ENCODE measurements at places on chromosomes 1 and 21.
A peak's percentile ranks its signal among the peaks of the same experiment; 100 is the strongest.

DNA sequence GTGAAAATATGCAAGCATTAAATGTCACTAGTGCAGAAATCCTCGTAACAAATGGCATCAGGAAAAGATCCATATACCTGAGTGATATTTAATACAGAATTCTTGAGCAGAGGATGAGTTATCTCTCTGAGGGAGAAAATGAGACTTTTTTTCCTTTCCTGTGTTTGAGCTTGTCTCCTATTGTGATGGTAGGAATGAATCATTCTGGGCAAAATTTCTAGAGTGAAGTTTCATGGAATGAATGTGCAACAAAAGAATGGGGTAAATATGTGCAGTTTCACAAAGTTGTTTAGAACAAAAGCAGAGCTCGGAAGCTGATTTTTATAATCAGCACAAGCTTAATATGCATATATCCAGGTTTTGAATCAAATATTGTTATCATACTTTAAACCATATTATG is 4.6 kb downstream of the CTPS1 start:
- DNase-seq = no peak

DNA sequence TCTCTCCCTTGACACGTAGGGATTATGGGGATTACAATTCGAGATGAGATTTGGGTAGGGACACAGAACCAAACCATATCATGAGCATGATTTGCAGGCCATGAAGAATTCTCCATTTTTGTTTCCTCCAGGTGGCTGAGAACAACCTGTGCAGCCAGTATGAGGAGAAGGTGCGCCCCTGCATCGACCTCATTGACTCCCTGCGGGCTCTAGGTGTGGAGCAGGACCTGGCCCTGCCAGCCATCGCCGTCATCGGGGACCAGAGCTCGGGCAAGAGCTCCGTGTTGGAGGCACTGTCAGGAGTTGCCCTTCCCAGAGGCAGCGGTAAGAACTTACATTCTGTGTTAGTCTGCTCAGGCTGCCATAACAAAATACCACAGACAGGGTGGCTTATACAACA is 9.7 kb downstream of the MX1 start:
- DNase-seq = no peak

DNA sequence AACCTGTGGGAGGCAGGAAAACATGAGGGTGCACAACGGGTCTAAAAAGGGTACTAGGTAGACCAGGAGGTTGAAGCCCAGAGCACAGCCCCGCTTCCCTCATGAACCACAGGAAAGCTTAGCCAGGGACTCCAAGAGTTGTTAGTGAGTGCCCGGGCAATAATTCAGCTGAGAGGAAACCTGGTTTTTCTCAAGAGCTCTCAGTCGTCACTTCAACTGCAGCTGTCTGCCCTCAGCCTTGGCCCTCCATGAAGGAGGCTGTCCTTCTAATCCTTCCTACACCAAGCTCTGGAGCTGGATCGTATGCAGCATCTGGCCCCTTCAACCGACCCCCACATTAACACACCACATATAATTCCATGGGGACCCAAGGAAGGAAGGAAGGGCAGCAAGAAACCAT is 77.0 kb upstream of the BACE2 start:
- no peak for DNase-seq

DNA sequence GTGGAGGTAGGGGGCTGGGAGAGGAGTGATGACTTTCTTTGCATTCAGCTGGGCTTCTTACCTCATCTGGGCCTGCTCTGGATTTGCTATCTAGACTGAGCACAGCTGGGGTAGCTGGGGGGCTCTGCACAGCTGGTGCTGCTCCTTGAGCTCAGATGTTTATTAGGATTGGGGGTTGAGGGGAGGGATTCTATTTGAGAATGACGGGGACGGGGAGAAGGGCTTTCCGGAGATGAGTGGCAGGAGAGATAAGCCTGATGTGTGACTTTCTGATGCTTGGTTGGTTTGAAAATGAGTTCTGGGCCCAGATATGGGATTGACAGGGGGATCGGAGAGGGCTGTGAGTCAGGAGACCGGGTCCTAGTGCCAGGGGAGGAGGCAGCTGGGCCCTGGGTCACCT is 146.1 kb upstream of the CSF3R start:
- no peak for DNase-seq

GRCh38 chr1:19363536-19364152 is 51.5 kb downstream of the SLC66A1 start:
- no peak for DNase-seq

DNA sequence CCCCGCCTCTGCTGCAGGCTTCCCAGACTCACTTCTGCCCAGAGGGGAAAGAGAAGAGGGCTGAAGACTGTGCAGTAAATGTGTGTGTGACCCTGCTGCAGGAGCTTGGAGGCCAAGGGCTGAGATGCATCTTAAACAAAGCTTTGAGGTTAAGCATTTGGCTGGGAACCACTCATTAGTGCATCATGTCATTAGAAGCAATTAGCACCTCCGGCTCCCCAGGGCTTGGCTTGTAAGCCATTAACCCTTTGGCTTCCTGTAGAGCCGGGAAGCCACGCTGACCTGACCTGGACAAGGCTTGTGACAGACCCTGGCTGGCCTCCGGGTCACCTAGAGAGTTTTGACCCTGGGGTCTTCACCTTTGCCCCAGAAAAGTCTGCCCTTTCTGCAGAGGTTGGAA is 77.0 kb downstream of the CSMD2 start:
- no peak for DNase-seq

DNA sequence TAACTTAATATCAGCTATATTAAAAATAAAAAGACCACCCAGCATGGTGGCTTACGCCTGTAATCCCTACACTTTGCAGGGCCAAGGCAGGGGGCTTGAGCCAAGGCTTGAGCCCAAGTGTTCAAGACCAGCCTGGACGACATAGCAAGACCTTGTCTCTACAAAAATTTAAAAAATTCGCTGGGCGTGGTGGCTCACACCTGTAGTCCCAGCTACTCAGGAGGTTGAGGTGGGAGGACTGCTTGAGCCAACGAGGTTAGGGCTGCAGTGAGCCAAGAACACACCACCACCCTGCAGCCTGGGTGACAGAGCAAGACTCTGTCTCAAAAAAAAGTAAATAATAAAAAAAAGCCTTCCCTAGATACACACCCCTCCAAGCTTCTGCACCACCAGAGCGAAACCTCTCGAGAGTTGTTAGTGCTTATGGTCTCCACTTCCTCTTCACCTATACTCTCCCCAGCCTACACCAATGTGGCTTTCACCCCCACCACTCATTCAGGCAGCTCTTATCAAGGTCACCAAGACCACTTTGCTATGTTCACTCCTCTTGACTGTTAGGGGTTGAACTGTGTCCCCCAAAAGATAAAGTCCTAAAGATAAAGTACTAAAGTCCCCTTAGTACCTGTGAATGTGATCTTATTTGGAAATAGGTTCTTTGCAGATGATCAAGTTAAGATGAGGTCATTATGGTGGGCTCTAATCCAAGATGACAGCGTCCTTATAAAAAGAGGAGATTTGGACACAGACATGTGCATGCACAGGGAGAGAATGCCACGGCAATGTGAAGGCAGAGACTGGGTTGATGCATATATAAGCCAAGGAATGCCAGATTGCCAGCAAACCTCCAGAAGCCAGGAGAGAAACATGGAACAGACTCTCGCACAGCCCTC is 6.8 kb upstream of the PPP1R15B start:
- no peak for DNase-seq

DNA sequence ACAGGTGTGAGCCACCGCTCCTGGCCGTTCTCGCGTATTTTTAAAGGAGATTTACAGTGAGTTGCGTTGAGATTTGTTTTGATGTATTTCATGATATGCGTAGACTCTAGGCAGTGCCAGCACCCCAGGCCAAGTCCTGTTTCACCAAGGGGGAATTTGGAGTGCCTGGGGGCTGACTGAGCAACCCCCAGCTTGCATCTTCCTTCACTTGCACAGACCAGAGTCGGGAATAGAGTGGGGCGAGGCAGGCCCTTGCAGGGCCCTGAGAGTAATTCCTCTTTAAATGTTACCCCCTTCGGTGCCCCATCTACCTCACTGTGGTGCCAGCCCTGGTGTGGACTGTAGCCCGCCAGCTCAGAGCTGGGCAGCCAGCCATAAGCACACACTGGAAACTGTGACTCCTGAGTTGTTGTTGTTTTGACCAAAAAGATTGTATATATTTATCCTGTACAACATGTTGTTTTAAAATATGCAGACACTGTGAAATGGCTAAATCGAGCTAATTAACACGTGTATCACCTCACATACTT is 269.5 kb downstream of the NPHP4 start:
- DNase-seq = no peak

GRCh38 chr1:192809307-192810252 is 741 bp downstream of the RGS2 start:
- peak; percentile 61 for DNase-seq

DNA sequence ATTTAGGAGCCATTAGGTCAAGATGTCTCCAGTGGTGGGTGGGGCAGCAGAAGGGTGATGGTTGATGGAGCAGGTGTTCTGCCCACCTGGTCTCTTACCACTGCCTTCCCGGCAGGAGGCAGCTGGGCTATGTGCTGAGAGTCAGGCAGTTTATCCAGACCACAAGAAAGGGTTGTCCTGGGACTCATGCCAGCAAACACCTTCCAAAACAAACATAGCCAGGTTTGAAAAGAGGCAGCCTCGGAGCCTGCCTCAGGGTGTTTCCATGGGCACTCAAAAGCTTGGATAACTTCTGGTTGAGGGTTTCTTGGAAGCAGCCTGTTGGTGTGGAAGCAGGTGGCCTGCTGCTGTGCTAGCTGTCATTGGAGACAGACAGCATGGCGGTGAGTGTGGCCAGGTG is 187.2 kb downstream of the PCP4 start:
- DNase-seq = no peak

DNA sequence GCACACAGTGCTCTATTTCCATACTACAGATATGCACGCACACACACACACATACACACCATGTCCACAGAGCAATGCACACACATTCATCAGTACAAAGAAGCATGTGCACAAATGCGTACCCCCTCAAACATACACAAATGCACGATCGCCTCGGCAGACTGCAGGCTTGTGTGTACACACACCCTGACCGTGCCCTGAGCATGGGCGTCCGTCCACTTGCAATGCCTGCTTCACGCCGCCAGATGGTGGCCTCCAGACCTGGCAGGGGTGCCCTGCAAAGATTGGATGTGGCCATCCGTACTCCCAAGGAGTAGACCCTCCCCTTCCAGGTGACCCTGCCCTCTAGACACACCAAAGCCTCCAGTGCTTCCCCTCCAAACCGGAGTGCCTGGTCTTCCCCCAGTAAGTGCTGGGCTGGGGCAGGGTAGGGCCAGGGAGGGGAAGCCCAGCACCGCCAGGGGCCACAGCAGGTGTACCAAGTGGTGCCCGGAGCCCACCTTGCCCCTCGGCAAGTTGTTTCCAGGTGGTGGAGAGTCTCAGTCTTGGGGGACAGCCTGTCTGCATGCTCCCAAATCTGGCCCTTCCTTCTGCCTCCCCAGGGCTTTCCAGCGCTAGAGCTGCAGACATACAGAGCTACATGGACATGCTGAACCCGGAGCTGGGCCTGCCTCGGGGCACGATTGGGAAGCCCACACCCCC is 20.6 kb downstream of the ESPN start:
- peak; percentile 60 for DNase-seq

- peak; percentile 87 for DNase-seq
Observed at GRCh38 chr1:35451125-35451528, 106.1 kb downstream of the KIAA0319L start.

DNA sequence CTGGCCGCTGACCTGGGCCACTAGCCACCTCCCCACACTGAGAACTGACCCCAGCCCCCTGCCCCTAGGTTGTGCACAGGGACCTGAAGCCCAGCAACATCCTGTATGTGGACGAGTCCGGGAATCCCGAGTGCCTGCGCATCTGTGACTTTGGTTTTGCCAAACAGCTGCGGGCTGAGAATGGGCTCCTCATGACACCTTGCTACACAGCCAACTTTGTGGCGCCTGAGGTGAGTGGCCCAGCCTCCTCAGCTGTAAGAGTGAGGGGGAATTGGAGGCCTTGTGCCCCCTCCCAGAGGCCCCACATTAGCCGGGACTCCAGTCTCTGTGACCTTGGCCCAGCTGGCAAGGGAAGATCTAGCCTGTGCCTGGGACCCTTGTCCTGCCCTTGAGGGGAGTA is 41.8 kb downstream of the RPS6KA1 start:
- no peak for DNase-seq

GRCh38 chr1:6106321-6106731 is 60.6 kb downstream of the KCNAB2 start:
- no peak for DNase-seq

GRCh38 chr1:155192346-155193274 is 15.1 kb downstream of the THBS3 start:
- no peak for DNase-seq

GRCh38 chr21:39336457-39337008 is 12.4 kb downstream of the HMGN1 start:
- no peak for DNase-seq

DNA sequence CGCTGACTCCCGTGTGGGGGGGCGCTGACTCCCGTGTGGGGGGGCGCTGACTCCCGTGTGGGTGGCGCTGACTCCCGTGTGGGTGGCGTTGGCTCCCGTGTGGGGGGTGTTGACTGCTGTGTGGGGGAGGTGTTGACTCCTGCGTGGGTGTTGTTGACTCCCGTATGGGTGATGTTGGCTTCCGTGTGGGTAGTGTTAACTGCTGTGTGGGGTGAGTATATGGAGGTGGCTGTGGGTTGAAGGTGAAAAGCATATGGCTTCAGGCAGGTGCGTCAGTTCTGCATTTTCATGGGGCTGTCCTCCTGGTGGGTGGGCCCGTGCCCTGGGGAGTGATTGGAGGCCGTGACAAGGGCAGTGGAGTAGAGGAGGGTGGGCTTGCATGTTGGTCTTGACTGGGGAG is 7.9 kb downstream of the PLCH2 start:
- no peak for DNase-seq

GRCh38 chr1:56811331-56811730 is 7.9 kb downstream of the FYB2 start:
- DNase-seq = no peak

GRCh38 chr1:3359351-3359750 is 95.1 kb upstream of the ARHGEF16 start:
- DNase-seq = no peak

DNA sequence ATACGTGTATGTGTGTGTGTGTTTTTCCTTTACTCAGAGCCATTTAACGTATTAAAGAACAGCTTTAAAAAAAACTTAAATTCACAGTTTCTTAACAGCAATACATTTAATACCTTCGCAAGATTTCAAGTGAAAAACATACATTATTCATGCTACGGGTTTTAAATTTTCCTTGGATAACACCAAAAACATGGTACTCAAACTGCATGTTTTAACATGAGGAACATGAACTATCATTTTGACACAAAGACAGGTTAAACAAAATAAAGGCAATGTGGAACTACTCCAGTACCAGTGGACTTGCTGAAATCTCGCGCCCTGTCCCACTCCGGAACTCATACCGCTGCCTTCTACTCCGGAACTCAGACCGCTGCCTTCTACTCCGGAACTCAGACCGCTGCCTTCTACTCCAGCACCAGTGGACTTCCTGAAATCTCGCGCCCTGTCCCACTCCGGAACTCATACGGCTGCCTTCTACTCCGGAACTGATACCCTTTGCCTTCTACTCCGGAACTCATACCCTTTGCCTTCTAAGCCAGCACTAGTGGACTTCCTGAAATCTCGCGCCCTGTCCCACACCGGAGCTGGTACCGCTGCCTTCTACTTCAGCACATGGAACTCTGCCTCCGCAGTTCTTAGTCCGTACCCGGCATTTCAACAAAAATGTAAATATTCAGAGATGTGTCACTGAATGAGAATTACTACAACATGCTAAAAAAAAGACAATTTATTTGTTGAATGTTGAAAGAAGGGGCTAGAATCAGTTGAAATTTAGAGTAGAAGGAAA is 148.6 kb downstream of the NCAM2 start:
- DNase-seq = no peak

GRCh38 chr1:78996791-78997190 is 9.7 kb downstream of the ADGRL4 start:
- no peak for DNase-seq

- no peak for DNase-seq
Observed at GRCh38 chr1:60841116-60842046, 241.0 kb upstream of the NFIA start.

- DNase-seq = peak; percentile 53
Observed at GRCh38 chr1:237851210-237851845, 39.4 kb downstream of the ZP4 start.

All from stimulated activated CD8-positive, alpha-beta memory T cell treated with anti-CD3 and anti-CD28 coated beads, Interleukin-4, amount 100 ng/mL, for 48 hours (primary cell).